ENCODE measurements at places on chromosomes 16 and 17. TPM values are rescaled to one million over a fixed set of nuclear protein-coding genes. Genes with fewer than 3 reads are reported as not detected.

- no peak for DNase-seq
Observed at GRCh38 chr17:65085951-65086350, 29.4 kb upstream of the GNA13 start.

DNA sequence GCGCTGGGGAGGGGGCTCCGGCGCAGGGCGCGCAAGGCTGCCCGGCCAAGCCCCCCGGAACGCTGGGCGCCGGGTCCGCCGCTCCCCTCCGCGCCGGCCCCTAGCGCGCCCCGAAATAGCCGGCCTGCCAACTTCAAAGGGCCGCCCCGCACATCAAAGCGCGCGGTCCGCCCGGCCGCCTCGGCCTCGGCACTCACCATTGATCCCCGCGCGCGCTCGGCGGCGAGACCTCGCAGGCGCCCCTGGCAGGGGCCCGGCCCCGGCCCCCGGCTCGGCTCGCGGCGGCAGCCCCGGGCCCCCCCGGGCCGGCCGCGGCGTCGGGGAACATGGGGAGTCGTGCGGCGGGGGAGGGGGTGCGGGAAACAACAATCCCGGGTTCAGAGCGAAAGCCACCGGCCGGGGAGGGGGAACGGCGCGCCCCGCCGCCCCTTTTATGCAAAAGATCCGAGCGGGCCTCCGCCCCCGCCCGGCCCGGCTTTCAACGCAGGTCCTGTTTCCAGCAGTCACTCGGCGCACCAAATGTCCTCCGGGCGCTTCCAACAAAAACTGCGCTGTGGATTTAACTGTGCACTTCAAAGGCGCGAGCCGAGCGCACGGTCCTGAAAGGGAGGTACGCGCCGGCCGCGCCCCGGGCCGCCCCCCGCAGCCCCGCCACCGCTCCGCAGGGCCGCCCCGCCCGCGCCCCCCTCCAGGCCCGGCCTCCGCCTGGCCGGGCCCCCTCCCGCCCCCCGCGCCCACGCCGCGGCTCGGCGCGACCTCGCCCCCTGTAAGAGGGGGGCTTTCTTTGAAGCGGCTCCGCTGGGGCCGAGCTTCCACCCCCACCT, 608 bp downstream of the AXIN2 start:
- DNase-seq: peak; percentile 85

GRCh38 chr17:79799174-79799537, 2.3 kb upstream of the CBX8 start:
- no peak for DNase-seq

DNA sequence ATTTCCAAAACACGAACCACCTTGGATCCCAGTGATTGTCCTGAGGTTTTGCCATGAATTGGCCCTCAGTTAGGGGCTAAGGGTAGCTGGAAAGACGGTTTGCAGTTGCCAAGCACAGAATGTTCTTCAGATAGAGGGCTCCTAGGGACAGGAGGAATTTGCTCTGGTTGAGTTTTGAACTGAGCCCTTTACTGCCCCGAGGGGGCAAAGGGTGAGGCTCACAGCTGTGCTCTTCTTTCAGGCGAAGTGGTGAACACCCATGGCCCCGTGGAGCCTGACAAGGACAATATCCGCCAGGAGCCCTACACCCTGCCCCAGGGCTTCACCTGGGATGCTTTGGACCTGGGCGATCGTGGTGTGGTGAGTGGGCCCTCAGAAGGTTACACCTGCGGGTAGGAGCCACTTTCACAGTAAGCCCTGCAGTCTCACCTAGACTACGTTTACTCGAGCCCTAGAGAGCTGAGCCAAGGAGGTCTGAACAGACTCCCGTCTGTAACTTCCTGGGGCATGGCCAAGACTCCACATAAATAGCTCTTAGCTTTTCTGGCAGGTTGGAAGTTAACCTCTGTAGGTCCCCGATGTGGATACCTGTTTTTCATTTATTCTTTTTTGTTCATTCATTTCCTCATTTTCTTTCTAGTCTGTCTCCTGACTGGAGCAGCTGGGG, 32.5 kb downstream of the NMT1 start:
- peak; percentile 36 for DNase-seq

GRCh38 chr17:48067245-48067644, 19.1 kb downstream of the NFE2L1 start:
- no peak for DNase-seq

- peak; percentile 35 for DNase-seq
Observed at GRCh38 chr17:45345554-45346215, 28.9 kb upstream of the MAP3K14 start.

P2RX5 gene
- polyA plus RNA-seq: 12.4 TPM

FNDC8 gene
- polyA plus RNA-seq: not detected

HYDIN gene
- polyA plus RNA-seq: 0.04 TPM

All from heart right ventricle (tissue), 16 donors.